CD4-positive, alpha-beta T cell treated with Interferon gamma for 1 hour (primary cell): ENCODE measurements at places on chromosomes 5 and 9.
A peak's percentile ranks its signal among the peaks of the same experiment; 100 is the strongest.

GRCh38 chr5:138460032-138460693, 5.1 kb upstream of the EGR1 start:
- DNase-seq: no peak

DNA sequence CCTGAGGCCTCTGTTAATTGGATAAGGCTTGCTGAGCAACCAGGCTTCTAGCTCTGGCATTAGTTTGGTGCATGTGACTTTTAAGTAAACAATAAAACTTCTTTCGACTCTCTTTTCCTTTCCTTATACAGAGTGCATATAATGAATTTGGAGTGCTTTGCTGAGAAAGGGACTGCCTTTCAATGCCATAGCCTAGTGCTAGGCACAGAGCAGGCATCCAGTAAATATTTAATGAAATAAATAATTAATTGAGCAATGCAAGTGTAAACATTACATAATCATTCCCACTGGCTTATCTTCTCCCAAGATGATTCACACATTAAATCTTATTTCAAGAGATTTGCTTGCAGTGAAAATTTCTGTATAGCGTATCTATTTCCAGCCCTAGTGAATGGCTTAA, 74.1 kb downstream of the NMUR2 start:
- DNase-seq: no peak

DNA sequence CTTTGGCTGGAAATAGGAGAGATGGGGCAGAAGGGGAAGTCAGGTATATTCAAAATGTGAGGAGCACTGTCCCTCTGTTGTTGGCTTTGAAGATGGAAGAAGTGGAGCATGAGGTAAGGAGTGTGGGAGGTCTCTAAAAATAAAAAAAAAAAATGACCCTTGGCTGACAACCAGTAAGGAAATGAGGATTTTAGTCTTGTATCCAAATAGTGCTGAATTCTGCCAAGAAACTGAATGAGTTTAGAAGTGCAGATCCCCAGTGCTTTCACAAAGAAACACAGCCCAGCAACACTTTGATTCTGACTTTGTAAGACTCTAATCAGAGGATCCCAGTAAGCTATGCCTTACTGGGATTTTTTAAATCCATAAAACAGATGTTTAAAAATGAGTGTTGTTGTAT, 367.9 kb downstream of the CYLC2 start:
- DNase-seq: no peak

GRCh38 chr5:119597728-119598298, 31.5 kb upstream of the FAM170A start:
- no peak for DNase-seq

GRCh38 chr5:140113180-140113698, 670 bp upstream of the PURA start:
- DNase-seq: peak; percentile 10

DNA sequence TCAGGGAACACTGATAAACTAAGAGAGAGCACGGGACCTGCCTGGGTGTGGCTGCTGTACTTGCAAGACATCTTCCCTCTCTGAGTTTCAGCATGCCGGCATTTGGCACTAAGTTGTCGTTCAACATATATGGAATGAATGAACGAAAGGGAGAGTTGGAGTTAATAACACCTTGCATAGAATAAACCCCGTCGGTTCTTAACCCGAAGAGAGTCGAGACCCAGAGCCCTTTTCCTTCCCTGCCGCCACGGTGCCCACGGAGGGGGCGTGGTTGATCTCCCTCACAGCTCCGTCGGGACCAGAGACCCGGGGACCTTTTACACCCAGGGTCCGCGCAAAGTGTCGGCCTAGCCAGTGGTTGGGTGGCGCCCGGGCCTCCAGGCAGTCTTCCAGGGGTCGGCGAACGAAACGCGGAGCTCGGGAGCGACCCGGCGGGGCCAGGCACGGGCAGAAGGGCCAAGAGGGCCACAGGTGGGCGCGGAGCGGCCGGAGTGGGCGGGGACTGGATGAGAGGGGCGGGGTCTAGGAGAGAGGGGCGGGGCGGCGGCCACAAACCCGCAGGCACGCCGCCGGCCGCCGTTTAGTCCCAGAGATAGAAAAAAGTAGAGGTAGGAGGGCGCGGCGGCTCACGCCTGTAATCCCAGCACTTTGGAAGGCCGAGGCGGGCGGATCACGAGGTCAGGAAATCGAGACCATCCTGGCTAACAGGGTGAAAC, 735 bp upstream of the RPL26L1 start:
- DNase-seq: peak; percentile 54

DNA sequence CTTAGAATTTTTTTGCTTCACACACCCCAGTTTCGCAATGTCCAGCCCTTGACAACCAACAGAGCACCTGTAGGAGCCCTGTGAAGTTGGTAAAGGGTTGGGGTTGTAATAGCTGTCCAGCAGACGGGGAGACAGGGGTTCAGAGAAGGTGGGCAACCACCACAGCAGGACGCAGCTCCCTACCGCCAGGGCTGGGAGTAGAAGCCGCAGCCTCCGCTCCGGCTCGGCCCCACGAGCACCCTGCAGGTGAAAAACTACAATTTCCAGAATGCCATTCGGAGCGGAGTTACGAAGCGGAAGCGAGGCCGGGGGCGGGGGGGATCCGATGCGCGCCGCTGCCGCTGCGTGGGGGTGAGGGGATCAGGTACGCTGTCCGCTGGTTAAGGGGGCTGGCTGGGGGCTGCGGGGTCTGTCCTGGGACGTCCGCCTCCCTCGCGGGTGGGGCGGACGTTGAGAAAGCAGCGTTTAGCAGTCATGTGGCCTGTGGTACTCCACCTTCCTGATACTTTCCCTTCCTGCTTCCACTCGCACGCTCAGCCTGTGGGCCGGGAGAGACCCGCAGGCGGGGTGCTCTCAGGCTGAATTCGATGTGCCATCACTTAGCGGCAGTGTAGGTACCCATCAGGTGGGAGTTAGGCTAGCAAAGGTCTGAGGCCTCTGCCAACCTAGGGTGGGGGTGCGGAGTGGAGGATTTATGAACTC, at the start of gene TRMT10B:
Gene TRMT10B (plus strand): TSS at position 317 of the 702 bp plus-strand sequence. CDS start 8,127 bp downstream, outside the sequence.
- DNase-seq: peak; percentile 68
